ENCODE measurements at places on chromosomes 11 and 22. TPM values are rescaled to one million over a fixed set of nuclear protein-coding genes. Genes with fewer than 3 reads are reported as not detected.

Gene AHNAK
- 313 TPM for total RNA-seq

Gene PRDM10
- 7.2 TPM for total RNA-seq

Gene KCNK7
- 0.30 TPM for total RNA-seq

Gene PKDREJ
- total RNA-seq: not detected

All from smooth muscle cell of the umbilical artery (primary cell).